ENCODE measurements at places on chromosomes 1 and 21.

DNA sequence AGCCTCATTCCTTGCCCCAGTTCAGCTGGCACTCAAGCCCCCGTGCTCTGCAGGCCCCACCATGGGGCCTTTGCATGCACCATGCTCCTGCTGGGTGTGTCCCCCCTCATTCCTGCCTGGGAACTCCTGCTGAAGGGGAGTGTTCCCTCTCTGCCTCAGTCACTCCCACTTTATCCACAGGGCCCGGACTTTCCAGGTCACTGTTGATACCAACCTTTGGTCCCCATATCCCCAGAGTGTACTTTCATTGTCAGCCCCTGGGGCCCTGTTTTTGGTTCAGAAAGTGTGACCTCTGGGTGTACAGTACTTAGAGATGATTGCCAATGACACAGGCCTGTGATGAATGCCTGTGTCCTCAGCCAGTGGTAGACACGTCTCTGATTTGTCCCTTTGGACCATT lies 2.9 kb downstream of the TTC22 start:
- no peak for DNase-seq

DNA sequence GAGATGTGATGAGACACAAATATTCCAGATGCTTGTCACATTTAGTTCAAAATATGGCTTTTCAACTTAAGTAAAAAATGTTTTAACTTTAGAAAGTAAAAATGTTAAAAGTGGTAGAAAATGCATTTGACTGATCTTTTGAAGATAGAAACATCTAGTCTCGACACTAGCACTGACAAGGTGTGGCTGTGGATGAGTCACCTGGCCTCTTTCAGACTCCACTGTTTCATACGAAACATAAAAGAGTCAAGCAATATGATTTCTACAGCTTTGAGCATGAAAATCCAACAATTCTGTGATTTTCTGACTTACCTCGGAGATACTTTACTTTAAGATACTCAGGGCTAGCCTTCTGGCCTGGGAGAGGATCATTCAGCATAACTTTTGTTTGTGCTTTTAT lies 47.7 kb downstream of the TTC13 start:
- DNase-seq, result no peak

DNA sequence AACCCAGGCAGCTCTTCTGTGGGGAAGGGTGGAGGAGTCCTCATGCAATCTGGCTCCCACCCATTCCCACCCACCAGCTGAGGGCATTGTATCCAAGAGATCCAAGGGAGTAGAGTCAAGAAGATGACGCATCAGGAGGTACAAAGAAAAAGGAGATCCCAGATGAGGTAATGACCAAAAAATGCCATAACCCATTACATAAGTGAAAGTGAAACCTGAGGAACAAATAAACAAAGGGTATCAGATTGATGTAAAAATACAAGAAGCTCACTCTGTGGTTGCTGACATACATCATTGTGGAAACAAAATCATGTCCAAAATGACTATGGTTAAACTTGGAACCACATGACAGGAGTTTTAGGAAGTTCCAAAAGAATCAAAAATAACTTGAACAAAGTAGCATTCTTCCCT lies 42.5 kb downstream of the CCN1 start:
- DNase-seq, result no peak

DNA sequence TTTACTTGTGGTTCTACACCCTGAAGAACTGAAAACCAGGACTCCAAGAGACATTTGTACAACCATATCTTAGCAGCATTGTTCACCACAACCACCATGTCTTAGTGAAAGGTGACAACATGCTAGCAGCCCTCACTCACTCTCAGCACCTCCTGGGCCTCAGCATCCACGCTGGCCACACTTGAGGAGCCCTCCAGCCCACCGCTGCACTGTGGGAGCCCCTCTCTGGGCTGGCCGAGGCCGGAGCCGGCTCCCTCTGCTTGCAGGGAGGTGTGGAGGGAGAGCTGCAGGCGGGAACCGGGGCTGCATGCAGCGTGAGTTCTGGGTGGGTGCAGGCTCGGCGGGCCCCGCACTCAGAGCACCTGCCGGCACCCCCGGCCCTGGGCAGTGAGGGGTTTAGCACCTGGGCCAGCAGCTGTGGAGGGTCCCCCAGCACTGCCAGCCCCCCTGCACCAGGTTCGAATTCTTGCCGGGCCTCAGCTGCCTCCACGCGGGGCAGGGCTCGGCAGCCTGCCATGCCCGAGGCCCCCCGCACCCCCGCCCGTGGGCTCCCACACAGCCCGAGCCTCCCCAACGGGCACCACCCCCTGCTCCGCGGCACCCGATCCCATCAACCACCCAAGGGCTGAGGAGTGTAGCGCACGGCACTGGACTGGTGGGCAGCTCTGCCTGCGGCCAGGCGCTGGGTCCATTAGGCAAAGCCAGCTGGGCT lies 9.2 kb downstream of the C1orf159 start:
- DNase-seq, result no peak

- no peak for DNase-seq
Measured at GRCh38 chr21:46399129-46399528, 59.6 kb upstream of the DIP2A start.

DNA sequence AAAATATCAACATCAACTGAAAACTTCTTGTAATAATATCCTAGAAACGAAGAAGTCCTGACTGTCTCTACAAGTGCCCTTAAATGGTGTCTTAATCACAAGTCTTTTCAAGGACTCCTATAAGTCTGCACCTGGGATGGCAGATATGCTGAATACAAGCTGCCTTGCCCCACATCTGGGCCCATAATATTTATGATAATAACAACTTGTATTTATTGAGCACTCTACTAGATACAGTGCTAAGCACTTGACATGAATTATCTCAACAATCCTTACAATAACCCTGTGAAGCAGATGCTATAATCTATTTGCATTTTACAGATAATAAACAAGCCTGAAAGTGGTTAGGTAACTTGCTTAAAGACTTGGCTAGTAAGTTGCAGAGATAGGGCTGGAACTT lies 78.0 kb upstream of the ZNF648 start:
- DNase-seq, result no peak

DNA sequence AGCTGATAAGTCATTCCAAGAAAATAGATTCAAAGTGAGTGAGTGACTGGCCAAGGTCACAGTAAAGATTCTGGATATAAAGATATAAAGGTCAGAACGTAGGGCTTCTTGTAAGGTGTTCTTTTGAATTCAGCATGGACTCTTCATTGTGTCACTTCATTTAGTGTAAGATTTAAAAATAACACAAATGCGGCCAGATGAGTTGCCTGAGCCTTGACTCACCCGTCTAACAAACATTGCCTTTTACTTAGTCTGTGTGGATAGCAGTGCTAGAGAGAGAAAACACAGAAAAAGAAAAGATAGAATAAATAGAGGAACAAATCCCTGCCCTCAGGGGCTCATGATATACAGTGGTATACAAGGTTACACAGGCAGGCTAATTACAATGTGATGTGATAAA lies 223.4 kb downstream of the PLPP3 start:
- no peak for DNase-seq

- no peak for DNase-seq
Measured at GRCh38 chr1:190754666-190755065, 277.0 kb upstream of the BRINP3 start.

DNA sequence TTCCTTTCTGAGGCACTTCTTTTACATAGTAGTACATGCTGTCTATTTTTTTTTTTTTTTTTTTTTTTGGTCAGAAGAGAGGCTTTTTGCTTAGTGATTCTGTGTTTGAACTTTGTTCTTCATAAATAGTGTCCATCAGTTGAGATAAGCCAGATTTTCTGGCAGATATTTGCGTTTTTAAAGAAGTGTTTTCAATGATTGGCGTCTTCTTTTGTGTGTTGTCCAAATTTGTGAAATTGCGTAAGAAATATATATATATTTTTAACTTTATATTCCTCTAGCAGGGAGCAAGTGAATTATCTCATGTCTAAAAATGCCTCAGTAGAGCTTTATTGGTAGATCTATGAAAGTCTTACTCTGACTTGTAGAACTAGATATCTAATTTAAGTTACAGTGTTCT lies 28.3 kb downstream of the NEK7 start:
- DNase-seq, result no peak

GRCh38 chr1:57109247-57109646 lies 143.4 kb upstream of the C8B start:
- DNase-seq, result no peak

DNA sequence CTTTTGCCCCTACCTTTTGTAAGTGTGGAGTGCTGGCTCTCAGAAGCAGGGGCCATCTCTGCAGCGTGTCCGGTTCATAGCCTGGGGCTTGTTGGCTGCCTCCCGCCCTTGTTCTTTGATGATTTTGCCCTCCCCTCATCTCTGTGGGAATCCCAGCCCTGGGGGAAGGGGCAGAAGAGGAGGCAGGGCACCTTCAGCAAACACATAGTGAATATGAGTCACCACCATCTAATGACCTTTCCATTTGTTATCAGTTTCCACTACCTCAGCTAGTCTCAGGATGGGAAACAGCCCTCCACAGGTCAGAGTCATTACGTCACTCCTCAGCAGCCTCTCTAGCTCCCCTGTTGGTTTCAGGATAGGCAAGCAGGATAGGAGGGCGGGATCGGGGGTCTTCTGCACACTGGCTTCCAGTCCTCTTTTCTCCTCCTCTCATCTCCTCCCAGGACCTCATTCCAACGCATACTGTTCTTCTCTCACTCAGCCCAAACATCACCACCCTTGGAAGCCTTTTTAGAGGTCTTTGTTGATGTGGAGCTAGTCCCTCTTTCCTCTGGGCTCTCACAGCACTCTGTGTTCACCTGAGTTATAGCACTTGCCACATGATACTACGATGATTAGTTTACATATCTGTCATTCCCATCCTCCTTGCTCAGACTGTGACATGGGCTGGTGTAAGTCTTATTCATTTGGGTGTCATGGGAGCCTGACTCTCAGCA lies 15.8 kb downstream of the GADD45A start:
- peak; percentile 79 for DNase-seq

- DNase-seq, result no peak
Measured at GRCh38 chr1:77540501-77541161, 141.8 kb downstream of the ZZZ3 start.

GRCh38 chr1:109299558-109300343 lies 7.1 kb downstream of the MYBPHL start:
- DNase-seq, result no peak

- DNase-seq, result no peak
Measured at GRCh38 chr1:52056937-52057231, 789 bp downstream of the BTF3L4 start.

- peak; percentile 7 for DNase-seq
Measured at GRCh38 chr1:55468142-55468795, 253.1 kb upstream of the USP24 start.

GRCh38 chr1:111976332-111976731 lies 13.1 kb downstream of the KCND3 start:
- DNase-seq, result no peak

GRCh38 chr21:38822778-38823238 lies 17.1 kb downstream of the ETS2 start:
- no peak for DNase-seq

DNA sequence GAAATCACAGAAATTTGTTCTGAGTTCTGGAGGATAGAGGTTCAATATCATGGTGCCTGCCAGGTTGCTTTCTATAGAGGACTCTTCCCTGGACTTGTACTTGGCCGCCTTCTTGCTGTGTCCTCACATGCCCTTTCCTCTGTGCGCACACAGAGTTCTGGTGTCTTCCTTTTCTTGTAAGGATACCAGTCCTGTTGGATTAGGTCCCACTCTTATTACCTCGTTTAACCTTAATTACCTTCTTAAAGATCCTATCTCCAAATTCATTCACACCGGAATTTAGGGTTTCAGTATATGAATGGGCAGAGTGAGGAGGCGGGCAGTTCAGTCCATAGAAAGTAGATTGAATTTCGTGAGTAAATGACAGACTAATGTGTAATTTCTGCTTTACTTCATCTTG lies 413.9 kb downstream of the NCAM2 start:
- DNase-seq, result no peak

GRCh38 chr21:15514073-15514946 lies 215.5 kb upstream of the USP25 start:
- no peak for DNase-seq

GRCh38 chr1:53695116-53695515 lies 43.8 kb downstream of the GLIS1 start:
- DNase-seq, result no peak

DNA sequence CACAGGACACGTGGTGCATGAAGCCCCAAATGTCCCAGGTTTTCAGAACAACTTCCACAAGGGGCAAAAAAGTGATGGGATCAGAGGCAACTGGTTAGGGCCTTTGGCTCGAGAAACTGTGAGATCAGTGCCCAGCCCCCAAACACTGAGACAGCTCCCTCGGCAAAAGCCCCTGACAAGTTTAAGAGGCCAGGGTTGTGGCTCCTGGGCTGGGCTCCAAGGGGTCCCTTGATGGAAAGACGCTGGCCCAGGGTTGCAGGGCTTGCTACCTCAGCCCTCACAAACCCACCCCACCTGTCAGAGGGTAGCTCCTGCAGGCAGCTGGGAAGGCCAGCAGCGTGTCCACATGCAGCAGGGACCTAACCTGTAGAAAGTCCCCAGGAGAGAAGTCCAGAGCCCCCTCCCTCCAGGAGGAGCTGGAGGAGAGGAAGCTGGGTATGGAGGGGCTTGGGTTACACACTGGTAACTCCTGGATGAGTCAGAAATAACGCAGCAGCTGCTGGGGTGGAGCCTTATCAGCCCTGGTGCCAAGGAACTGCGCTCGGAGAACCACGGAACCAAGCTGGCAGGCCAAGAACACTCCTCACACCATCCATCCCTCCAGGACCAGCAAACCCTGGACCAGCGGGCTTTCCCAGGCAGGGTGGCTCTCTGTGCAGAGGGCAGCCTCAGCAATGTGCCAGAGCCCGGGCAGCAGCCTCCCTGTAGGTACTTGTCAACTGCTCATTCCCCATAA lies 37.5 kb downstream of the CTNNBIP1 start:
- no peak for DNase-seq

- no peak for DNase-seq
Measured at GRCh38 chr1:38045401-38046332, 926 bp downstream of the POU3F1 start.

DNA sequence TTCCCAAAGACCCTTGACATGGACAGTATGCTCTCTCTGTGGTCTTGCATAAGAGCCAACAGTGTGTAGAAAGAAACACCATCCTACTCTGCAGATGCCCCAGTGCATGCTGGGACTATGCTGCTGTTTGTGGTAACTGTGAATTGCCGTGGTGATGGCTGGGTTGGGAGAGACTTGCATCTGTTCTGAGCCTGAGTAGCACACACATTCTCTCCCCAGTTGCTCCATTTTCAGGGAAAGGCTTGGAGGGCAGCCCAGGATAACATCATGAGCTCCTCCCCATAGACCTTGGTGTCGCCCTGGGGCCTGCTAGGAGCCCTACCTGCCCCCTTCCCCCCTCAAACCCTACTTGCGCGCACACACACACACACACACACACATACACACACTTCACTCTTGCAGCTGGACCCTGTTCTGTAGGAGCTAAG lies 120.9 kb upstream of the IPO9 start:
- DNase-seq, result no peak

- DNase-seq, result no peak
Measured at GRCh38 chr21:26883768-26884167, 38.6 kb upstream of the ADAMTS1 start.

DNA sequence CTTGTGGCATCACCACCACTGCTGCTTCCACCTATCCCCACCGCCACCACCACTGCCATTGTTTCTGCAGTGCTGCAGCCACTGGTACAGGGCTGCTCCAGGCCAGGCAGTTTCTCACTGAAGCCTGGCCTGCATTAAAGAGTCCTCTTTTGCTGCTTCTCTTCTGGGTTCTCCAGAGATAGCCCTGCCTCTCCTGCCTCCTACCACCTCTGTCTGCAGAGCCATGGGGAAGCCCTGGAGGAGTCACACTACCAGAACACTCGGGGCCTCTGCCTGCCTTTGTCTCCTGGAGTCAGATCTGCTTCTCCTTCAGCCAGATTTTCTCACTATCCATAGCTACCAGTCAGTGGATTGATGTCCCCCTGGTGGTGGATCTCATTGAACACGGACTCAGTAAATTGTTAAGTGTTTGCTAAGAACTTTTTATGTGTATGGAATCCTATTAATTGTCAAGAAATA lies 37.7 kb upstream of the DDAH1 start:
- peak; percentile 13 for DNase-seq
